T follicular helper cell (primary cell): ENCODE measurements at places on chromosomes 13 and 19.

DNA sequence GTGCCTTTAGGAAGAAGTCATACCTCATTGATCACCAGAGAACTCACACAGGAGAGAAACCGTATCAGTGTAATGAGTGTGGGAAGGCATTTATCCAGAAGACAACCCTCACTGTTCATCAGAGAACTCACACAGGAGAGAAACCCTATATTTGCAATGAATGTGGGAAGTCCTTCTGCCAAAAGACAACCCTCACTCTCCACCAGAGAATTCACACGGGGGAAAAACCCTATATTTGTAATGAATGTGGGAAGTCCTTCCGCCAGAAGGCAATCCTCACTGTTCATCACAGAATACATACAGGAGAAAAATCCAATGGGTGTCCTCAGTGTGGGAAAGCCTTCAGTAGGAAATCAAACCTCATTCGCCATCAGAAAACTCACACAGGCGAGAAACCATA is 21.9 kb downstream of the ZNF382 start:
- DNase-seq: no peak

DNA sequence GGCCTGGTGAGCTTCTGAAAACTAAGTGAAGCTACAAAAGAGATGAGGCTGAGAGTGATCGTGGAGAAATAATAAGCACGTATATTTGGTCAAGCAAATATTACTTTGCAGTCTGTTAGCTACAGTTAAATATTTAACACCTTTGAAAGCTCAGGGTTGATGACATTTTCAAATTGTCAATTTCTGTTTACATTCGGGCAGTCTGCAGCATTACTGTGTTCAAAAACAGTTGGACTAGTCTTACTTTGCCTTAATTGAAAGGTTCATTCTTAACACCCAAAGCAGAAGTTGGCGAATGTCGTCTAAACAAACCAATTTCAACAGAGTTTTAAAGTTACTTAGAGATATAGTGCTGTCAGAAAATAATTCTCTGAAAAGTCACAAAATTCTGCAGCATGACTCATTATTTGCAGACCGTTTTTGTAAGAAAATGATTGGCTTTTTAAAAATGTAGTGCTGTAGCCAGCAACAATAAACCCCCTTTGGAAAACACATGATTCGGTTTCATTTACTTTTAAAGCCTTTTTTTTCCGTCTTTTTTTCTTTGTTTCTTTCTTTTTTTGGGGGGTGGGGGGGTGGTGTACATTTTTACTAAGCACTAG is 549.0 kb downstream of the GPC6 start:
- DNase-seq: no peak

GRCh38 chr19:31041461-31041860 is 307.8 kb downstream of the TSHZ3 start:
- no peak for DNase-seq

GRCh38 chr19:1854039-1854541 is 5.8 kb upstream of the REXO1 start:
- no peak for DNase-seq

- no peak for DNase-seq
Measured at GRCh38 chr19:19006213-19006612, 27.1 kb downstream of the SUGP2 start.

DNA sequence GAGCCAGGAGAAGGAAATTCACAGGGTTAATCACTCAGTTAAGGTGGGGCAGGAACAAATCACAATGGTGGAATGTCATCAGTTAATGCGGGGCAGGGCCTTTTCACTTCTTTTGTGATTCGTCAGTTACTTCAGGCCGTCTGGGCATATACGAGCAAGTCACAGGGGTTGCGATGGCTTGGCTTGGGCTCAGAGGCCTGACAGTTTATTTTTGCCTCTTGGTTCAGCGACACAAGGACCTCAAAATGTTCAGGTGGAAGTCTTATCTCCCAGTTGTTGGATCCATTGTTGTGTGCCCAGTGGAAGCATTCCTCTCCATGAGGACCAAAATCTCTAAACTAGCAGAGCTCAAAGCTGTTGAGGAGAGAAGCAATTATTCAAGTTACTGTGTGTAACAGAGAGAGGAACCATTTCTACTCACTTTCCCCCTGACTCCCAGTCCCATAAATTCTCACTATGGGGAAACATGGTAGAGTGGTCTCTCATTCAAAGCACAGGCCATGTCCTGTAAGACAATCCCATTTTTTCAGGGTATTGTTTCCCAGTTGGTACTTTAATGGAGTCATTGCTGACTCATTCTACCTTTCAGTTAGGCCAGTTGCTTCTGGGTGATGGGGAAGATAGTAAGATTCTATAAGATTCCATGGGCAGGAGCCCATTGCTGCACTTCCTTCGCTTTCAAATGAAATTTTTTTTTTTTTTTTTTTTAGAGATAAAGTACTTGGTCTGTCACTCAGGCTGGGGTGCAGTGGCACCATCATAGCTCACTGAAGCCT is 8.8 kb upstream of the COX7A1 start:
- DNase-seq: no peak

DNA sequence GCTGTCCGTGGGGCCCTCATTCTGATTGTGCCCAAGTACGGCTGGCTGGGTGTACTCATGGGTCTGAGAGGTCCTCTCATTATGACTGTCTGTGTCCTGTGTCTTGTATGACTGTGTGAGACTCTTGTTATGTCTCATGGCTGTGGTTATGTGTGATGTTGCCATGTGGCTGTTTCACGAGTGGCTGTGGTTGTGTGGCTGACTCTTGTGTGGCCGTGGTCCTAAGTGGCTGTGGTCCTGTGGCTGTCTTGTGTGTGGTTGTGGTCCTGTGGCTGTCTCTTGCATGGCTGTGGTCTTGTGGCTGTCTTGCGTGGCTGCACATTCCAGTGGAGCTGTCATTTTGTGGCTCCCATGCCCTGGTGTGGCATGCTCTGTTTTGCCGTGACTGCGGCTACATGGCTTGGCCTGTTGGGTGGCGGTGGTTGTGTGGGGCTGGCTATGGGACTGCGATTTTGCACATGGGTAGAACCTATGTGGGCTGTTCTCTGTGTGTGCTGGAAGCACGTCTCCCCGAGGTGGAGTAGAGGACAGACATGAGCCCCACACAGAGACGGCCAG is 2.5 kb downstream of the LYL1 start:
- no peak for DNase-seq

DNA sequence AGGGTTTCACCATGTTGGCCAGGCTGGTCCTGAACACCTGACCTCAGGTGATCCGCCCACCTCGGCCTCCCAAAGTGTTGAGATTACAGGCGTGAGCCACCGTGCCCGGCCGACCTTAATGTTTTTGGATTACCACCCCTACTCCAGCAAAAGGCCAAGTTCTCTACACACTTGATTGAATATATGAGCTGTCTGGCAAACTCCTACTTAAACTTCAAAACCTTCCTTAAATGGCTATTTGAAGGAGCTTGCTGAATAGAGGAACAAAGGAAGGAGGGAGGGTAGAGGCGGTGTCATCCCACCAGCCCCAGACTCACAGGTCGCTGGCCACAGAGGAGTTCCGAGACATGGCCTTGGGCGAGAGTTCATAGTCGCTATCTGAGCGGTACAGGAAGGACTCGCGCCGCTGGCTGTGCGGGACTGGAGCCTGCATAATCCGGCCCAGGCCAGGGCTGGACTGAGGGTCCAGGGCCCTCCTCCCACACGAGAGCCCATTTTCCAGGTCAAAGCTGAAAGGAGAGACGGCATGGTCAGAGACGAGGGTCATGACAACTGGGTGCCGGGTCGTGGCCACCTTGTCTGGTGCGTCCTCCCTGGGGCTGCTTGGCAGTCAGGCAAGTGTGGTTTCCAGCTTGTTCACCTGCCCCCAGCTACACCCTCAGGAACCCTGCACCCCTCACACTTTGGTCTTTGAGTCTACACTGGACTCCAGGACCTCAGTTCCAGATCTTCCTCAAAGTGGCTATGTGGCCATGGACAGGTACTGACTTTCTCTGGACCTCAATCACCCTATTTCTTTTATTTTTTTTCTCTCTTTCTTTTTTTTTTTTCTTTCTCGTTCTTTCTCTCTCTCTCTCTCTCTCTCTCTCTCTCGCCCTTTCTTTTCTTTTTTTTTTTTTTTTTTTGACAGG is 4.2 kb downstream of the PDE4C start:
- no peak for DNase-seq

- DNase-seq: peak; percentile 28
Measured at GRCh38 chr13:30148171-30148754, 159.1 kb downstream of the KATNAL1 start.

DNA sequence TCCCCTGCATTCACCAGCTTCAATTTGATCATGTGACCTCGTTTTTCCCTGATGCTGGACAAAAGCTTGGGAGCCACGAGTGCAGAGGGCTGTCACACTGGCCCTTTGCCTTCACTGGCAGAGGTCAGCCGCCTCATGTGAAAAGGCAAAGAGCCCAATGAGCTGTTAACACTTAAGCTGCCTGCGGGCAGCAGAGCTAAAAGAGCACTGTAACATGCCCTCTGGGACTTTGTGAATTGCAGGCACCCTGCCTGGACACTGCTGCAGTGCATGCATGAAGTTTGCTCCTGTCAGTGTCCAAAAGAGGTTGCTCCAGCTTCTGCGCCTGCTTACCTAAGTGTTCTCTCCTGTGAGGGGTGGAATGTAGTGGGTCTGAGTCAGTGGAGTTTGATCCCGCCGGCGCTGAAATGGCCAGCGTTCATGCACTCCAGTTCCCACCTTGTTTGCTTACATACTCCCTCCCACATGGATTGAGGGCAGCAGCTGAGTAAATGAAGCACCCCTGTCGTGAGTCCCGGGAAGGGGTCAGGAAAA is 193.7 kb downstream of the RFC3 start:
- no peak for DNase-seq

DNA sequence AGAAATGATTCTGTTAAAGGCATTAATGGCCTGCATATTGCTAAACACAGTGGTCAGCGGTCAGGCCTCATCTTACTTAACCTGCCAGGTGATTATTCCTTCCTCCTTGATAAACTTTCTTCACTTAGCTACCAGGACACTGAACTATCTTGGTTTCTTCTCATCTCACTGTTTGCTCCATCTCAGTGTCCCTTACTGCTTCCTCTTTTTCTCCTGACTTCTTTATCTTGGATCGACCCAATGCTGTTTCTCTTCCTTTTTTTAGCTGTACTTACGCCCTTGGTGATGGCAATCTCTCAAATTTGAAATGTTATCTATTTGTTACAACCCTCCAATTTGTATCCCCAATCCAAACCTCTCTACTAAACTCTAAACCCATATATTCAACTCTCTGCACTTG is 7.8 kb upstream of the CLC start:
- DNase-seq: no peak

DNA sequence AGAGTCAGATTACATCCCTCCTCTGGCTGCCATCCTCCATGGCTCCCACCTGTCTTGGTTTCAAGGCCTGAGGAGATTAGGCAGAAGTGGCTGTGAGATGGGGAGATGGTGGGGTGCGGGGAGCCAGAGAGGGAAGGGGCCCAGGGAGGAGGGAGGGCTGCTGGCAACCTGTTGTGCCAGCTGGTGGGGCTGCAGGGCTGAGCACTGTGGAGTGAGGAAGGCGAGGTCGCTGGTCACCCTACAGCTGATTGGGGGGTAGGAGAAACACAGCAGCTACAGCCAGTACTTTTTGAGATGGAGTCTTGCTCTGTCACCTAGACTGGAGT is 48.3 kb downstream of the CD320 start:
- DNase-seq: no peak

- DNase-seq: no peak
Measured at GRCh38 chr13:35345992-35346391, 130.5 kb downstream of the MAB21L1 start.

DNA sequence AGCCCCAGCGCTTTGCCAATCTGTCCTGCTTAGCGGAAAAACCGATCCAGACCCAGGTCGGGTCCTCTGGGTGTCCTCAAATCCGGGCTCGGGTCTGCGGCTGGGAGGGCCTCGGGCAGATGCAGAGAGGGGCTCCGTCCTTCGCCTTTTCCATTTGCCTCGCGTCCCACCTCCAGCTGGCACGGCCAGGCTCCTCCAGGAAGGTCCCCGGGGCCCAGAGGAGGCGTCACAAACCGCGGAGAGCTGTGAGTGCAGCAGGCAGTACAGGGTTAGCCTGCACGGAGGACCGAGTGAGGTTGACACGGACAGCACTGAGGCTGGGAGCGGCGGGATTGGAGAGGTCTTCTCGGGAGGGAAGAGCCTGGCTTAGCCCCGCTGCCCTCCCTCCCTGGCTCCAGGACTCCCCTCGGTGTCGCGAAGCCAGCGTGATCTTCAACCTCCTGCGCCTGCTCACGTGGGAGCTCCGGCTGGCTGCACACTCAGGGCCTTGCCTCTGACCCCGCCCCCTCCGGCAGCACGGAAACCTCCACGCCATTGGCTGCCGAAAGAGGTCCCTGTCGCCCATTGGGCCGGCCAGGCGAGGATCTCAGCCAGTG is 2.8 kb upstream of the IFNL2 start:
- no peak for DNase-seq

DNA sequence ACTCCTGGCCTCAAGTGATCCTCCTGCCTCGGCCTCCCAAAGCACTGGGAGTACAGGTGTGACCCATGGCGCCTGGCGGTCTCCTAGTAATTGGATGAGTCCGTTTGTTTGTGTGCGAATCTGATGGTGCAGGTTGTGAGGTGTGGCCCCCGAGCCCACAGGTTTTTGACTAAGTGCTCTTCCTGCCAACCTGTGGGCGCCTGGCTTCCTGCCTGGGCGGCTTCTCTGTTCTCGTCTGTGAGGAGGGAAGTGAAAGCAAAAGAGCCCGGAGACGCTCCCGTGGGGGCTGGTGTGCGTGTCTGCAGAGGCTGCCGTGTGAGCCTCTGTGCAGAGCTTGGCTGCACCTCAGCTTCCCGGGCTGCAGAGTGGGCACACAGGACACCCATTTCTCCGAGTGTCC is 10.0 kb downstream of the ARHGAP45 start:
- peak; percentile 92 for DNase-seq

- no peak for DNase-seq
Measured at GRCh38 chr19:18593367-18594095, 4.9 kb downstream of the REX1BD start.

- no peak for DNase-seq
Measured at GRCh38 chr13:92429231-92429630, 797.4 kb upstream of the GPC6 start.

DNA sequence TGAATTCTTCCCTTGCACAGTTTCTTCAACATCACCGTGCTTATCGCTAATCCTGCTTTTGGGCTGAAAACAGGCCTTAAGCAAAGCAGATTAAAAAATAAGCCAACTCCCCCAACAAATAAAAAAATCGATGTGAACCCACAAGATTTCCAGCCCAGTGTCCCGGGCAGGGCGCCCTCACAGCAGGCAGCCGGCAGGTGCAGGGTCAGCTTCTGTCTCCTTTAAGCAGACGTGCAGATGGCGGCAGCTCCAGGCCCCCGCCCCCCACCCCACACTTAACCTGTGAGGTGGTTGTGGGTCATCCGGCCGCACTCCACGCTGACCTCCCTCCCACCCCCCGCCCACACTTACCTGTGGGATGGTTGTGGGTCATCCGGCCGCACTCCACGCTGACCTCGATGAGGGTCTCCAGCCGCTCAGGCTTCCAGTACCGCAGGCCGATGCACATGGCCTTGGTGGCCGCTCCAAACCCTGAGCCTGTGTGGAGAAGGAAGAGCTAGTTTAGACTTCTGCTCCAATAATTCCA is 19.8 kb downstream of the ADPRHL1 start:
- DNase-seq: no peak

- peak; percentile 17 for DNase-seq
Measured at GRCh38 chr13:94674609-94675348, 37.6 kb downstream of the SOX21 start.
